Right renal pelvis (tissue), 4 donors: ENCODE measurements at places on chromosomes 7 and 10.
A peak's percentile ranks its signal among the peaks of the same experiment; 100 is the strongest.

DNA sequence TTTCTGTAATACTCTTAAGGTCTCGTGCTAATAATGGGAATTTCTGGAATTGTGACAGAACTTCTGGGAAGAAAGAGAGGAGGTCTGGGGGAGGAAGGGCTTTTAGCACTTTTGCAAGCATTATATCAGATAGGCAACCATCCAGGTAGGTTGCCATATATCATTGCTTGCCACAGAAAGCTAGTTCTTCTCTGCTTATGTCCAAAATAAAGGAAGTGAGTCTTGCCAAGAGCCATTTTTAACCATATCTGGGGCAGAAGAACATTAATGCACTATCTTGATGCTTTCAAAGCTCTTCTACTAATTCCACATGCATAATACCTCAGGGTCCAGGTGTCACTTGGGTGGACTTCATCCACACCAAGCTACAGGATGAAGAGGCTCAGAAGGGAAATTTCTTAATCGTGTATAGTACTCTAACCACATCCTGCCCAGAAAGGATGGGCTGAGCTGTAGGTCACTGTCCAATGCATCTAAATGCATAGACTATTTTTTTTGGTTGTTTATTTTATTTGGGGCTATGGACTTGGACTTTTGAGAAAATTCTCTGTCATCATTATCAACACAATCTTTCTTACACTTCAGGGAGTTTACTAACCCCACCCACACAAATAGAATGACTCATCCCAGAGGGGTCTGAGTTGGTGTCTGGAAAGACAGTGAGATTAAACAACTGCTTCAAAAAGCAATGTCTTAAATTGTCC lies 68.9 kb upstream of the ADO start:
- DNase-seq: no peak

DNA sequence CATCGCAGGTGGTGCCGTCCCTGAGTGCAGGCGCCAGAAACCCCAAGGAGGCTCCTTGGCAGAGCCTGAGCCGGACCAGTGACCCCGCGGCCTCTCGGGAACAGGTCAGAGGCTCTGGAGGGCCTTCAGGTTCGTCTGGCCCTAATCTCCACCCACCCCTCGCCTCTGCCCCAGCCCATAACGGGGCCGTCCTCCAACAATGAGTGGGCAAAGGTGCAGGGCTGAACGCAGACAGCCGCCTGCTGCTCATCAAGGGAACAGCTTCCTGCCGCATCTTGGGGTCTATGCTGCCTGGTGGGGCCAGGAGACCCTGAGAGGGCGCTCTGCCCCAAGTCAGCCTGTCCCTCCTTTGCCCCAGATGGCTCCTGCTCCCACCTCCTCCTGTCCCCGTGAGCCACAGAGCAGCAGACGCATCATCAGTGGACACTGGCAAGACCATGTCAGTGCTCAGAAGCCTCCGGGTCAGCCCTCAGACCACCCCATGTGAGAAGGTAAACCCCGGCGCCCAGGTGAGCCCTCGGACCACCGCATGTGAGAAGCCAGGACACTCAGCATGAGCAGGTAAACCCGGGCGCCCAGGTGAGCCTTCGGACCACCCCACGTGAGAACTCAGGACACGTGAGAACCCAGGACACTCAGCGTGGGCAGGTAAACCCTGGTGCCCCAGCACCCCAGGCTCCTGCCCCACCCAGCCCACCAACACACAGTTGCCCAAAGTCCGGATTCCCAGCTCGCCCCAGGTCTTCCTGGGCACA lies 142.0 kb downstream of the PTPRN2 start:
- DNase-seq: no peak

DNA sequence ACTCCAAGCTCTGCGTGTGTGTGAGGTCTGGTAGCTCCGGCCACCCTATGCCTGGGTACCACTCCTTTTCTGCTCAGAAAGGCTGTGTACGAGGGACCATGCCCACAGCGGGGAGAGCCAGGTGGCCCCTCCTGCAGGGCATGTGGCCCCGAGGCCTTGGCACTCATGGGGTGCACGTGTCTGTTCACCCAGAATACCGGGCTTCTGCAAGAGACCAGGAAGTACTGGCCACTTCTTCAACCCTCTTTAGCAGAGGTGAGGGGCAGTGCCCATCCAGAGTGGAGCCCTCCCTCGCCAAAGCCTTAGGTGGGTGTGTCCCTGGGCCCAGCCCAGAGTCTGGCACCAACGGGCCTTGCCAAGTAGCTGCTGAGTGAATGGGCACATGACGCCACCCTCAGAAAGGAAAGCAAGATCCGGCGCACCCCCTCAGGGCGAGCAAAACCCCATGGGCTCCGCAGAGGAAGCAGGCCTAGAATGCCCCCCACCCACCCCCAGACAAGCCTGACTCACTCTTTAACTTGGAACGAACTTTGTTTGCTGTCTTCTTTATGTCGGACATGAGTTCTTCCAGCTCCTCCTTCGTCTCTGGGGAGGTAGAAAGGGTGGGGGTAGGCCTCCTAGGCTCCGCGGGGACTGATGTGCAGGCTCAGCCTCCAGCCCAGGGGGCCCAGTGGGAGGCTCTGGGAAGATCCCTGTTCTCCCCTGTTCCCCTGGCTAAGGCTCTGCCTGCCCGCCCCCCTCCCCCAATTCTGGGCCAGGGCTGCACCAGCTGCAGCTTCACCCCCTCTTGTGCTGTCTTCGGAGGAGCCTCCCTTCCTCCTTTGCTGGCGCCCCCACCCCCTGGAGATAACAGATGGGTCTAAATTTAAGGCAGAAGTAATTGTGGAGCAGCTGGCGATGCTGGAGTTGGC lies 14.6 kb downstream of the STX1A start:
- no peak for DNase-seq

GRCh38 chr10:132298038-132298881 lies 9.5 kb downstream of the STK32C start:
- no peak for DNase-seq

- DNase-seq: no peak
Observed at GRCh38 chr10:123556736-123557135, 109.4 kb upstream of the GPR26 start.

DNA sequence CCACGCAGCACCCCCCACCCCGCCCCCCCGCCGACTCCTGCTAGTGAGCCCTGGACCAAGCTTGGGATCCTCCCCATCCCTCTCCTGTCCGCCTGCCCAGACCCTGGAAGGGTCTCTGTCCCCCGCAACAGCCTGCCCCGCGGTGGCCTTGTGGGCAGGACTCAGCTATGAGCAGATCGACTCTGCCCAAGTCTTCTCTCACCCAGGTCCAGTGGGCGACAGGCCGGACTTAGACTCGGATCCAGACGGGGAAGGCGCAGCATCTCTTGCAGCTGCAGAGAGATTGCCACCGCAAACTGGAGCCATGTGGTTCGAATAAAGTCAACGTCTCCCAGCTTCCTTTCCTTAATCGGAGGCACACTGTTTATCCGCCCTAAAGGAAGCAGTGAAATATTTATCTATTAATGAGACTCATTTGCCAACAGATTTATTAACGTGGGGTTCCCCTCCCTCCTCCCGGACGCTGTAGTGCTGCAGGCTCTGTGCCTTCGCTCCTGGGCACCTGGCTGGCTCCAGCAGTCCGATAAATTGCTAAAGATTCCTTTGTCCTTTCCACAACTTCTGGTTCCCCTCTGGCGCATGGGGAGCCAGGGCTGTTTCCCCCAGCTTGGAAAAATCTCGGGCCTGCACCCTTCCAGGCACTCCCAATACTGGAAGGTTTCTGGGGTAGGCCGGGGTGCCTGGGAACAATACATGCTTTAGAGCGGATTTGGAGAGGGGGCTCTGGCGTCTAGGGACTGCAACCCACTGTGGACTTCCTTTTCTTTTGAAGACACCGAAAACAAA lies 634 bp upstream of the HOXA7 start:
- no peak for DNase-seq

- peak; percentile 52 for DNase-seq
Observed at GRCh38 chr10:50991456-50992355, 82.6 kb upstream of the PRKG1 start.

- DNase-seq: no peak
Observed at GRCh38 chr10:123136221-123136805, 543 bp downstream of the HMX3 start.

DNA sequence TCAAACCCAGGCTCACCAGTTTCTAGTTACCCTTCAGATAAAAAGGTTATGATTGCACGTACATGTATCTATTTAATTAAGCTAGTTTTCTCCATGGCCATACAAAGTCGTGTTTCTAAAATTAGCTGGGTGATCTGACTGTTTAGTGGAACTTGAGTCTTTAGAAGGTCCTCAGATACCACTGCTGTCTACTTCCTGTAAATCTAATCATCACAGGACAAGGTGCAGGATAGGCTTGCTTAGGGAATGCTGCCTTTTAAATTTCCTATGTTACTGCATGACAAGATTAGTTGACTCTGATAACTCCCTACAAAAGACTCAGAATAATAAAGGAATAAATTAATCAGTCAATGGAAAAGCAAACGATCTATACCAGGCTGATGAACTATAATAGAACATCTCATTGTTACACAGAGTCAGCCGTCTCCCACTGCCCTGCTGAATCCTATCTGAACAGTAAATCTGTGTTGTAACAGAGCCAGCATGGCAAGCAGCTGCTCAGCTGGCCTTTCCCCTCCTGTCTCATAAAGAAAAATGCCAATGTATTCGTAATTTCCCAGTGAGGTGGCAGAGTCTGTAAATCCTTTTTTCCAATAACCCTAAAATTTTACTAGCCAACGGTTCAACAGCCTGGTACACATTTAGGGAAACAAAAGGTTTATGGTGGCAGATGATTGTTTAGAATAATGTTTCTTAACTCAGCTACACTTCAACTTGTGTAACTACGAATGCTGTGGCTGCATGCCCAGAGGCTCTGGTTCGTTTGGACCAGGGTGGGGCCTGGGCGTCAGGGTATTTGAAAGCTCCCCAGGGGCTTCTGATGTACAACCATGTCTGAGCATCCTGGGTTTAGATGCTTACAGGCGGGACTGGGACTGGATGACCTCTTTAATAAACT lies 318.0 kb downstream of the PAXIP1 start:
- DNase-seq: no peak

- no peak for DNase-seq
Observed at GRCh38 chr10:118405928-118406327, 63.8 kb upstream of the FAM204A start.

DNA sequence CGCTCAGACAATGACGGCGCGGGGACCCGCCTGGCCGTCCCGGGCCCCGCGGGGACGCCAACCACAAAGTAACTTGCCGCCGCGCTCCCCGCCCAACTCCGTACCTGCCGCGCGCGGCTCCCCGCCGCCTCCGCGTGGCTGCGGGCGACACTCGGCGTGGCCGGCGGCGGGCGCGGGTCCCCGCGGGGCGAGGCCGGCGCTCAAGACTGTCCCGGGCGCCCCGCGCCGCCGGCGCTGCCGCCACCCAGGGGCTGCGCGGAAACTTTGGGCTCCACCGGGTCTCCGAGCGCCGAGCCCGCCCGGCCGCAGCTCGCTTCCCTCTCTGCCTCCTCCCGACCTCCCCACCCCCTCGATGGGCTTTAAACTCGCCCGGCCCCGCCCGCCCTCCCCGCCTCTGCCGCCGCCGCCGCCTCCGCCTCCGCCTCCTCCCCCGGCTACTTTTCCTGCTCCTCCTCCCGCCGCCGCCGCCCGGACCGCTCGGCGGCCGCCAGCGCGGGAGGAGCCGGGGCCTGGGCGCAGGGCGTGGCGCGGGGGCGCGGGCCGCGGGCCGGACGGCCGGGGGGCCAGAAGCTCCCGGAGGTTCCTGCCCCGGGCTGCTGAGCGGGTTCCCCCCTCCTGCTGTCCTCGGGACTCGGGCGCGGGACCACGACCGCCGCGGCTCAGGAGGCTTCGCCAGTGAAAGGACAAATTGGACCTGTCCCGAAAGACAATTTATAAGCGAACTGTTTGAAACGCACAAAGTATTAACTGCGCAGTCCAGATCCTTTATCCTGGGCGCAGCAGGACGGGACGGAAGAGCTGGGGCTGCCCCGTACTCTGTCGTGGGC lies 10.6 kb upstream of the GRB10 start:
- DNase-seq: no peak

- DNase-seq: no peak
Observed at GRCh38 chr7:66379542-66380160, 174.5 kb downstream of the TPST1 start.

GRCh38 chr10:10438335-10439100 lies 579.2 kb upstream of the CELF2 start:
- DNase-seq: no peak

DNA sequence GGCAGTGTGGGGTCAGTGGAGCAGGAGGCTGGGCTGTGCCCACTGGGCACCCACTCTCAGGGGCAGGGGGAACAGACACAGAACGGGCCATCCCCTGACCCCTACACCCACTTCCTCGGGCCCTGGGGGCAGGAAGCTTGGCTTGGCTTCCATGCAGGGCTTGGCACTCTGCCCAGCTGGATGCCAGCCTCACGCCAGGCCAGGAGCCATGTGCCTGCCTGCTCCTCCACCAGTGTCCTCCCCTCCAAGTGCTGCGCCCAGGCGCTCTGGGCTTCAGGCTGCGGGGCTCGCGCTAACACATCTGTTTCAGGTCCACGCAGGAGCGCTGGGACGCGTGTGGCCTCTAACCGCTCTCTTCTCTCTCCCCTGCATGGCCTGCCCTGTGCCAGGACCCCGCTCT lies 12.7 kb downstream of the LDB3 start:
- DNase-seq: no peak

DNA sequence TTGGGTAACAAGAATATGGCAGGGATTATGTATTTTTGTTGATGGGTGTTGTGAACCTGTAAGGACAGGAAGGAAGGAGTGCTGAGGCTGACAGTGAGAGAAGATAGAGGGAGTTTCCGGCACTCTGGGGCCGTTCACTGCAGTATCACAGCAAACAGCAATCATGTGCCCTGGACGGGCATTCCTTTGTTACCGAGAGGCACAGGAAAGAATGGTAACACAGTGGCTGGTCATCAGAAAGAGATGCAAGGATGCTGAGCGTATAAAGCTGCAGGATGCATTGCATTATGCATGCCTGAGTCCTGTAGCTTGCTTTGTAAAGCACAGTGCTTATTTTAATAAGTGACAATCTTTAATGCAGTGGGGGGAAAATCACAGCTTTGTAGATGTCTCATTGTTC lies 286.8 kb downstream of the RPS24 start:
- no peak for DNase-seq

DNA sequence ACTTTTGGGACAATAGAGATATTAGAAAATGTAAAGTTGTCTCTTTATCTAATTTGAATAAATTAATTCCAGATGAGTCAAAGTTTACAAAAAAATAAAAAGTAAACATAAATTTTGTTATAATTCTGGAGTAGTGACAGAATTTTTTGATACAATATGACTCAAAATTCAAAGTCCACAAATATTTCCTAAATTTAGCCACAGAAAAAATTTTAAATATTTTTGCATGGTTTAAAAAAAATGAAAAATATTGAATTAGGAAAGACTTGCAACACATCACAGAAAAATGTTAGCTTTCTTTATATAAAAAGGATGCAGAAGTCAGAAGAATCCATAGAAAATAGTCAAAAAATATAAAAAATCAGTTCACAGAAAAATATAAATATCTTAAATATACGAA lies 117.7 kb downstream of the ARHGAP21 start:
- no peak for DNase-seq

- no peak for DNase-seq
Observed at GRCh38 chr7:41567731-41568114, 135.2 kb downstream of the INHBA start.

DNA sequence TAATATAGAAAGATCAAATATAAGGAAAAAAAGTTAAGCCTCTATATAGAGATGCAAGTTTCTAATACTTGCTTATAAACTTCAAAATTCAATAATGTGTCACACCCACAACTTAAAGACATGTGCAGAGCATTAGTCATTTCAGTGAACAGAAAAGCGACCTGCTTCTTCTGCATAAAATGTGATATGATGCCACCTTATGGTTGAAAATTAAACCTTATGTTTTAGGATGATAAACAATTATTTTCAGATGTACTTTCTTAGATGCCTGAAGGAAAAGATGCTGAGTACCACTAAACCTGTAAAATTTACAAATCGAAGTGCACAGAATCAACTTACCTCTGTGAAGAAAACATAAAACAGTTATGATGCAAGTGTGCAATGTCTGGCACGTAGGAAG lies 96.0 kb downstream of the MTERF1 start:
- no peak for DNase-seq
